ENCODE measurements at places on chromosomes 6 and 20.

GRCh38 chr20:59402681-59403080 is 102.3 kb downstream of the EDN3 start:
- no peak for DNase-seq

- DNase-seq: no peak
These were observed 64.3 kb downstream of the MRPL14 start for GRCh38 chr6:44062771-44063560.

- peak; percentile 36 for DNase-seq
These were observed 22.1 kb downstream of the SLC35A1 start for GRCh38 chr6:87494761-87495422.

- DNase-seq: no peak
These were observed 3.9 kb upstream of the ECI2 start for GRCh38 chr6:4139272-4139671.

DNA sequence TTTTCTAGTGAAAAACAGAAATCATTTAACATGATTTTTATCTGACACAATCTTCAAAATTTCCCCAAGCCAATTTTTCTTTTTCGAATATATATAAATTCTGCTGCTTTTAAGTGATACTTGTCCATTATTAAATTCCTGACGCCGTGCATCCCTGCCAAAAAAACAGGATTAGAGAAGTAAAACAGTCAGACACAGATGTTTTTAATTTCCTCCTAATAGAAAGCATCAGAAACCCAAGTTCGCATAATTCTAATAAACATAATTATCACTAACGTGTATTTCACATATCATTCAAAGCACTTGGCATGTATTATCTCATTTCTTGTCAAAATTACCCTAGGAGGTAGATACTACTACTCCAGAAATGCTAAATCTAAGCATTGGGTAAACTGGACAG is 179.5 kb downstream of the ZFP64 start:
- no peak for DNase-seq

DNA sequence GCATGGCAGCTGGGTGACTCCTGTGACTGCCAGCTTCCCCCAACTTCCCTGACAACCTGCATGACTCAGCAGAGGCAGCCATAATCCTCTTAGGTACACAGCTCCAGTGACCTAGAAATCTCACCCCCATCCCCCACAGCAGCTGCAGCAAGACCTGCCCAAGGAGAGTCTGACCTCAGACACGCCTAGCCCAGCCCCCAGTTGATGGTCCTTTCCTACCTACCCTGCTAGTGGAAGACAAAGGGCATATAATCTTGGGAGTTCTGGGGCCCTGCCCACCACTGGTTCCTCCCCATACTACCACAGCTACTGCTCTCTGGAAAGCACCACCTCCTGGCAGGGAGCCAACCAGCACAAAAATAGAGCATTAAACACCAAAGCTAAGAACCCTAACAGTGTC is 90.2 kb downstream of the F13A1 start:
- DNase-seq: no peak

DNA sequence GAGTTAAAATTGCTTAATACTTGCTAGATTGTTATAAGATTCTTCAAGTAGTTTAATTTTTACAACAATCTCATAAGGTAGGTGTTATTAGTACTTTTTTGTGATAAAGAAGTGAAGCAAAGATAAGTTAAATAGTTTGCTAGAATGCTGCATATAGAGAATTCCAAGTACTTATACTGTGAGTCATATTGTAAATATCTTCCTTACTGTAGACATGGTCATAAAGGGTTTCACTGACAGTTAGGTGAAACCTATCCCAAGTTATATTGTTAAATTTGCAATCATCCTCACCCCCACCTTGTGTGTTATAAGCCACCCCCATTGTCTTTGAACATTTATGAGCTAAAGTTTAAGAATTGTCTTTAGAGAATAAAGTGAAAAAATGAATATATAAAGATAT is 142.0 kb downstream of the FAM83B start:
- DNase-seq: no peak

DNA sequence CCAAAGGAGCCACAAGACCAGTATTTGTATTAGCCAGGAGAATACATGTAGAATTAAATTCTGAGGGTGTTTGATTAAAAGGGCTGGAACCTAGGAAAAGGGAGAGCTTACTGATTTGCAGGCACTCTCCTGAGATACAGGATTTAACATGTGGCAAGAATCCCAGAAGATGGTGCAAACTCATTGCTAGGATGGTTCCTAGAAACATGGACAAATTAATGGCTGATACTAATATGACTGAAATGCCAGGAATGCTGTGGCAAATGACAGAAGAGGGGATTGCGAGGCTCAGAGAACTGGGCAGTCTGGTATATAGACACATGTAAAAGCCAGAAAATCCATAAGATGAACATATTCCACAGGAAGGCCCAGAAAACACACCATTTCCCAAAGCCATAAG is 118.1 kb downstream of the RWDD2A start:
- no peak for DNase-seq

- peak; percentile 23 for DNase-seq
These were observed 725 bp upstream of the ISM1 start for GRCh38 chr20:13220194-13220903.

- peak; percentile 31 for DNase-seq
These were observed 38.0 kb downstream of the CDYL start for GRCh38 chr6:4814212-4814611.

GRCh38 chr20:50580016-50580747 is 70.0 kb downstream of the PTPN1 start:
- peak; percentile 66 for DNase-seq

- DNase-seq: no peak
These were observed 54.0 kb upstream of the CCN2 start for GRCh38 chr6:132005178-132005577.

DNA sequence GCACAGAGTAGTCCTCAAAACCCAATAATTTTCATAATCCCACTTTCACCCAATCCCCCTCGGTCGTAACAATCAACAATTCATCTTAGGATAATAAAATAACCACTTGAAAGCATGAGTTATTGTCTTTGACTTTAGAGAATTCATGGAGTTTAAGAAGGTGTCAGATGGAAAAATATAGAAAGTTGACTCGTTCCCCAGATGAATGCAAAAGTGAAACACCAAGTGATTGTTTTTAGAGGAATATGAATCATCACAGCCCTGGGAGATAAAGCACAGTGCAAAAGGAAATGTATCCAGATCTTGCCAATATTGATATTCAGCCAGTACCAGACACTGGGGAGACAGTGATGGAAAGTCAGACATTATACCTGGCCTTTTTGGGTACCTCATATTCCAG is 860.5 kb downstream of the DHX35 start:
- DNase-seq: no peak
